Activated T-helper 1 cell treated with anti-CD3 and anti-CD28 coated beads, Interleukin-12 subunit alpha, Interleukin-12 subunit beta, Interleukin-2, Interleukin-4 antibody, amounts not matched to agents 30 ng/mL and 10 ng/mL and 1 ng/mL, durations not matched to agents 14 hours and 24 hours and 36 hours (primary cell): ENCODE measurements at places on chromosomes 3 and 15. TPM values are rescaled to one million over a fixed set of nuclear protein-coding genes. Genes with fewer than 3 reads are reported as not detected.

Gene GRAMD2A
- 0.21 TPM in 1 of 2 replicates, not detected in the other for total RNA-seq

Gene MYL3
- total RNA-seq, result not detected in 2 replicates

Gene KCNMB2
- total RNA-seq, result not detected in 2 replicates

Gene KCNMB3
- total RNA-seq, result 0.10 and 0.47 TPM in 2 replicates

GRCh38 chr3:42803414-42804105, 730 bp downstream of the HIGD1A start:
- DNase-seq, result peak; percentile 40

DNA sequence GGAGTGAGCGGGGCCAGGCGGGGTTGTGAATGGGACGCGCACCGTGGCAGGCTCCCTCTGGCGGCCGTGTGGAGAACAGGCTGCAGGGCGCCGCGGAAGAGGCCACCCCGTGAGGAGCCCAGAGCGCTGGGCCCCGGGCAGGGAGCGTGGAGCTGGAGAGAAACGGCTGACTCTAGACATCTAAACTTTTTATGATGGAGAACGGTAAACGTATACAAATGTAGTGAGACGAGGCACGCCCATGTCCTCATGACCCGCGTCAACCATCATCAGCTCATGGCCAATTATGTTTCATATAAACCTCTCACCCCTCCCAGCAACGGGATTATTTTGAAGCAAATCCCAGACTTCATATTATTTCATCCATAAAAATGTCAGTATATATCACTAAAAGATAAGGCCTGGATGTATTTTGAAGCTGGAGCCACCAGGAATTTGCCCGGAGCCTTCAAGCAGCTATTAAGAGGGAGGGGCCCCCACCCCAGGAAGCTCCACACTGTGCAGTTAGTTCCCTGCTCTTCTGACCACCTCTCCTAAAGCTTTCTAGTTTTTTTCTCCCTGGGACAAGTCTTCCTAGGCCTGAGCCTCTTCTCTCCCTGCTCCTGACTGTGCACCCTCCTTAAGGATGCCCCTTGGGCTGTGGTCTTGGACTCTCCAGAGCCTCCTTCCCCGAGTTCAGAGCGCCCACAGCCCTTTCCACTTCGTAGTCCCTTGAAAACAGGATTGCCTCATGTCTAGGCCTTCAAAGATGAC, 149.5 kb downstream of the SMAD6 start:
- DNase-seq, result peak; percentile 67

GRCh38 chr3:4807381-4808280, 171.6 kb upstream of the BHLHE40 start:
- no peak for DNase-seq

DNA sequence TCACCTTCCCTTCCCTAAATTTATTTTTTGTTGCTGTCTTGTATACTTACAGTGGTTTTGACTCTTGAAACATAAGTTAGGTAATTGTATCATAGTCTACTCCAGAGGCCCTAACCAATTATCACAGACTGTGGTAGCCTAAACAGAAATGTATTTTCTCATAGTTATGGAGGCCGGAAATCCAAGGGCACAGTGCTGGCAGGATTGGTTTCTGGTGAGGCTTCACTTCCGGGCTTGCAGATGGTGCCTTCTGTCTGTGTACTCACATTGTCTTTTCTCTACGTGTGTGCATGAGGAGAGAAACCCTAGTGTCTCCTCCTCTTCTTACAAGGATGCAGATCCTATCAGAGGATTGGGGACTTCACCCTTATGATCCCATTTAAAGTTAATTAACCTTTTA, 290.2 kb upstream of the KCNMB2 start:
- no peak for DNase-seq

- DNase-seq, result no peak
Observed at GRCh38 chr3:732326-732928, 360.4 kb upstream of the CNTN6 start.

DNA sequence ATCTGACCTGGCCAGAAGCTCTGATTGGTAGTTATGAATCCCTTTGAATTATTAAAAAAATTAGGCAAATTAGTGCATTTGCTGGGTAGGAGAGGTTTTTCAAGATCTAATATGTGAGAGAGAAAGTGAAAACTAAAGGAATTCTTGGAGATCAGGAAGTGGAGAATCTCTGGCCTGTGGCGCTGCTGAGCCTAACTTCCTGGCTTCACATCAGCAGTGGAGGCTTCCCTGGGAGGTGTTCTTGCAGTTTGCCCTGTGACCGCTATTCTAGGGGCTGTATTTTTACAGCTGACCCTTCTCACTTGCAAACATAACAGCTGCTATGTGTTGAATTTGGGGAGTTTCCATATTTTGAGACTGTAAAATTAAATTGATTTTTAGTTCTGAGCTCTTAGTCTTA, 166.4 kb downstream of the ATG7 start:
- DNase-seq, result no peak

DNA sequence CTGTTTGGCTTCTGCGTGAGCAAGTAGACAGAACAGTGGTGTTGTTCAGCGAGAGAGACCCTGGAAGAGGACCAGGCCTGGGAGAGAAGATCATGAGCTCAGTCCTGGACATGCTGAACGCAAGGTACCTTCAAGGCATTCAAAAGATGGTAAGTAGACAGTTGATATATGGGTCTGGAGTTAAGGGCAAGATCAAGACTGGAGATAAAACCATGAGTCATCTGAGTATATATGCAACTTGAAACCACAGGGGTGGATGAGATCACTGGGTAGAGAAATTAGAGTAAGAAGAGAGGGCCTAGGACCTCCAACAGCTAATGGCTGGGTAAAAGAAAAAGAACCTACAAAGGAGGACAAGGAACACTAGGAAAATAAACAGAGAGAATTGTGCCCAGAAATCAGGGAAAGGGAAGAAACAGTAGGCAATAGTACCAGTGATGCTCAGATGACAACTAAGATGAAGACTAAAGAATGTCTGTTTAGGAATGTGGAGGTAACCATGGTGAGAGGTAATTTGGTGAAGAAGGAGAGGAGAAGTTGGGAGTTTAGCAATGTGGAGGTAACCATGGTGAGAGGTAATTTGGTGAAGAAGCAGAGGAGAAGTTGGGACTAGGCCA, 343.2 kb upstream of the ADAMTS9 start:
- no peak for DNase-seq

DNA sequence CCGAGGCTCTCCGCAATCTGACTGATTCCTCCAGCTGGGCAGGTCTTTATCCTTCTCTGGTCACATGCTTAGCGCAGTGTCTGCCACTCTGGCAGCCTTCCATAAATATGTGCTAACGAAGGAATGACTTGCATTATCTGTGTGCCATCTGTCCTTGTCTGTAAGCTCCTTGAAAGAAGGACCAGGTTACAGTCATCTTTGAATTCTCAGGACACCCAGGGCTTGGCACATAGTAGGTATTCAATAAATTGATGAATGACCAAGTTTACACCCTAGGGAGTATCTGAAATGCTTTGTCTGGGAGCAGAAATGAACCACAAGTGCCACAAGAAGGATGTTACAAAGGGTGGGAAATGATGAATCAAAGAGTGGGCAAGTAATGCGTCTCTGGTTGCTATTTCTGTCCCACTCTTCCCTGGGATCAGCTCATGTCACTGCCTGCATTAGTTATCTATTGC, 16.5 kb upstream of the FAM3D start:
- DNase-seq, result no peak

- no peak for DNase-seq
Observed at GRCh38 chr3:150169330-150169940, 198.7 kb upstream of the PFN2 start.

DNA sequence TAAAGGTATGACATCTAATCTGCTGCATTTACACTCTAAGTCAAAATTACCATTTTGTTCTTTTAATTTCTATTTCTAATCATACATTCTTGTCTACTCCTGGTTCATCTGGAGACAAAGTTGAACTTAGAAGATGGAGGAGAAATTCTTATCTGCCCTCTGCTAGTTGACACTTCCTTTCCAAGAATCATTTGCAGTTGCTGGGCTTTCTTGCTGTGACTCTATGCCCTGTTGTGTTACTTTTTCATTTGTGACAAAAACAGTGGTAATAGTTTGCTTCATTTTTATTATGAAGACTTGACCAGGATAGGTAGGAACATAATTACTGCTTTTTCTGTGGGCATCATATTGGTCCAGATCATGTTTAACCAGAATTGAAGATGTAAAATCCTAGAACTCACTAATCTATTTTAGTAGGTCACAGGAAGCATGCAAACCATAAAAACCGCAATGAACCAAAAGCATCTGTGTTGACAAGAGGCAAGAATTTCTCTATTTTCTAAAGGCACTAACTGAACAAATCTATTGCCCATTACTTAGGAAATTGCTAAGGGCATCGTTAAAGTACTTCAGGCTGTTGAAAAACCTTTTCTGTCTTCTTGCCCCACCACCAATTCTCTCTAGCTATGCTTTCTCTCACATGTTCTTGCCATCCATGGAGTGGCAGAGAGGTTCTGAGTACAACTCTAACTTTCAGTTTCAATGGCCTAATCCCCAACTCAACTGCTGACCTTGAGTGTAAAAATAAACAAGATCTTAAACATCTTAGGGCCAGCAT, 4.2 kb upstream of the CCR2 start:
- no peak for DNase-seq

DNA sequence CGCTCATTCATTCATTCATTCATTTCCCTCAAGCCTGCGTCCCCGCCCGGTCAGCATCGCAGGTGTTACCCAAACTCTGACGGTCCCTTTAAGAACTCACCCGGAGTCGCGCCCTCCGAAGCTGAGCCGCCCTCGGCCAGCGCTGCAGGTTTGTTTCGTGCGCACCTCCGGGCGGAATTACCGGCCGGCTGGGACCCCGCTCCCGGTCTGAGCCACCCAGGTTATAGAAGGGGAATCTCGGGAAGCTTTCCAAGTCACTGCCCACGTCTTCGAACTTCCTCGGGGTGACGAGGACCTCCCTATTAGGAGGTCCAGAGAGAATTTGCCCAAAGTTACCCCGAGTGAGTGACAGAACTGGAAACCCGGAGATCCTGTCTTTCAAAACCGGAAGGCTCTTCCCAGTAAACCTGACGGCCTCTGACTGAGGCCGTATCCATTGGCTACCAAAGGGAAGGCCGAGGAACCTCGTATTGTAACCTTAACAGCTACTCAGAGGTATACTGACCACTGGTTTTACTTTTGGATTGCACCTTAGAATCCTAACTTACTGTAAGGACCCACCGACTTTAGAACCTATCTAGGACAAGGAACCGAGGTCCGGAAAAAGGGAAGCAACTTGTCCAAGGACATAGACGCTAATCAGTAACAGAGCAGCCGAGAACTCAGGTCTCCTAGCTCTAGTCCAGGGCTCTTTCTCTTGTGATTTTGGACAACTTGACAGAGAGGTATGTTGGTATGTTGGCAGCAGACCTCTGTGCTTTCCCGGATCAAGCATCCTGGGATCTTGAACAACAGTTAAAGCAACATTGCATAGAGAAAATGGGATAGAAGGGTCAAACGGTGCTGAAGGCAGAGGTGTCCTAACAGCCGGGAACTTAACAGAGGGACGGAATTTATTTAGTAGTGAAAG, 788 bp upstream of the DLG1 start:
- peak; percentile 16 for DNase-seq

DNA sequence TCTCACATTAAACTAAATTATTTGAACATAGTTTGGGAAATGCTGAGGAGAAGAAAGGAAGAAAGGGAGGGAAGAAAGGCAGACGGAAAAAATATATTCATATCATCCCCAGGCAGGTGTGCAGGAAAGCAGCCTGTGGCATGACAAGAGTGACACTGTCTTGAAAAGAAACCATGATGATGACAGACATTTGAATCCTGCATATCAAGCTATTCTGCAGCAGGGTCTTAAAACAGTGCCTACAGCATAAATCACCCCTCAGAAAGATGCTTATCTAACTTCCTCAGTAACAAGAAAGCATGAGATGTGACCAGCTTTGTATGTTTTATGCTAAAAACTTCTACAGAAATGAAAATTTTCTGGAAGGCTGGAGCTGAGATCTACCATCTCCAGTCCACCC, 144.5 kb upstream of the GRM7 start:
- DNase-seq, result no peak
